NCI-H187 (cell line): ENCODE measurements at places on chromosomes 1 and 21.

DNA sequence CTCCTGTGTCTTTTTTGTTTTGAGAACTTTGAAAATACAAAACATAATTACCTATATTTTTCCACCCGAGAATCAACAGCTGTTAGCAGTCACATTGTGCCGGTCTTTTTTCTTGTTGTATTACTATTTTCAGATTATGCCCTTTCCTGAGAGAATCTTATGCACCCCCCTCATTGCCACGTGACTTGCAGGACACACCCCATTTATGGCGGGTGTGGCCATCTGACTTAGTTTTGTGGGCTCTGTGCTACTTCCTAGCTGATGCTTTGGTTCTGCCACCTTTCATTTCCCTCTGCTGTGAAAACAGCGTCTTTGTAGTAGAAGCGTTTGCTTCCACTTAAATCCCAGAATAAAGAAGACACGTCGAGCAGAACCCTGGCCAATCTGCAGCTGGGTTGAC lies 82.8 kb upstream of the SOX13 start:
- no peak for DNase-seq

- DNase-seq, result no peak
These were observed 84.6 kb upstream of the NEK7 start for GRCh38 chr1:198072177-198072576.

- DNase-seq, result no peak
These were observed 122.8 kb downstream of the GALNT2 start for GRCh38 chr1:230189824-230190223.

DNA sequence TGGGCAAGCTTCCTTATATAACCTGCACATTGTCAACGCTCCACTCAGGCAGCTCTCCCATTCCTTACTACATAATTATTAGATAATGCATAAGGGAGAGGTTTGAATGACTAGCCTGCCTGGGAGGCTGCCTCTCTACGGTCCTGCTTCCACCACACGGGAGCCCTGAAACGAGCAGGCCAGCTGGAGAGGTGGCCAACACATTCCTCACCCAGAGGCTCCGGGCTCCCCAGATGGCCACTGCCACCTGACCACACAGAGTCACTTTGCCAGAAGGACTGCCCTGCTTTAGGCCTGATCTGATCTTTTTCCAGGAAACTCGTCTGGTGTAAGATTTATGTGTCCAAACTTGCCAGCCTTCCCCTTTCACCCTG lies 27.9 kb downstream of the HIVEP3 start:
- DNase-seq, result no peak

DNA sequence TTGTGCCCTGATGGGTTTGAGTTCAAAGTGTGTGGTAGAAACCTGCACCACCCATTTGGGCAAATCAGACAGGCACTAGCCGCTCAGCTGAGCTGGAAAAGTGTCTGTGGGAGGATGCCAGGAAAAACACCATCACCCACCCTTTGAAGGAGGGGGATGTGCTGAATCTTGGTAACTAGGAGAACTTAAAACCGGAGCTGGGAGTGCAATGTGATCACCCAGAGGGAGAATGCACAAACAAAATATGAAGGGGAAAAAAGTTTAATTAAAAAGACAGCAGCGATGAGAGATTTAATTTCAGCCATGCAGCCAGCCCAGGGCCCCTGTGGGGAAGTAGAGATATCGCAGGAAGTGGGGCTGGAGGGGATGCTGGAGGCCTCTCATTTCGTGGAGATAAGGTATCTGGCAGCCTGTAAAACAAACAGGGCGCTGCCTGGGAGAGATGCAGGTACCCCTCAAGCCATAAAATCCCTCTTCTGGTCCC lies 86.8 kb upstream of the BCAR3 start:
- no peak for DNase-seq

GRCh38 chr1:202858331-202858730 lies 30.6 kb downstream of the RABIF start:
- DNase-seq, result no peak
